ENCODE measurements at places on chromosomes 3 and 15. TPM values are rescaled to one million over a fixed set of nuclear protein-coding genes. Genes with fewer than 3 reads are reported as not detected.
A peak's percentile ranks its signal among the peaks of the same experiment; 100 is the strongest.

STXBP5L gene
- total RNA-seq = 0.26 TPM

DNA sequence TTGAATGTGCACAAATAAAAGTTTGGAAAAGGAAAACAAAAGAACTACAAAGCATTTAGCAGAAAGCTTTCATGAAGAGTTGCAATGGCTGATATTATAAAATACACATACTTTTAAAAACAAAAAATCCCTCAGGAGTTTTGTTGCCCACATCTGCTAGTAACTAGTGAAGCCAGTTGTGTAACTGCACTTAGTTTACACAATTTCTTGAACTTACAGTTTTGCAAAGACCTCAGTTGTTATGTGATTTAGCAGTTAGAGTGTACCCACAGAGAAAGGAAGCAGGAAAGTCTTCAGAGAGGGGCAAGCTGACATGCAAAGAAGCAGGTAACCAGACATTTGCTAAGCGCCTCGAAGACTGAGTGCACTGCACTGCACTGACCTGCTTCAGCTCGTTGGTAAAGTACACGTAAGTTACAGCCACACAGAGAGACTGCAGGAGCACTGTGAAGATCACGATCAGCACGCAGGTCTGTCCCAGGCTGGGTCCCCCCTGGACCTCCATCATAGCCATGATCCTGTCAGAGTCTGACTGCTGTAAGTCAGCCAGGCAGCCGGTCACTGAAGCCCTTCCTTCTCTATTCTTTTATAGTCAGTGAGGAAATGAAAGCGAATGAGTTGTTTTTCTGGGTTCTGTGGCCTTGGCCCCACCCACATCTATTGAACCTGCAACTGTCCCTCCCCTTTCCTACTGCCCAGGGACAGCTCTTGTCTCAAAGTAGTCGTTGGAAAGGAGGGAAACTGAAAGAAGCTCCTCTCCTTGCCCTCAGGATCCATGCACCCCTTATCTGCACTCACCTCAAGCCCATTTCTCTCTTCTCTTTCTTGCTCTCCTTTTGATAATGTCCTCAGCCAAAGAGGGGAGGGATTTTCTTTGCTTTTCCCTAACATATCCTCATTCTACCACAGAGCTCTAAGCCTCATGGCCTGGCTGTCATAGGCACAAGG, at the start of gene TNFSF10:
TSS of gene TNFSF10 (minus strand) at position 560 of the 948 bp plus-strand sequence. CDS start at position 514, 46 bp downstream.
- H3K4me1 ChIP-seq = no peaks in the 10 kb centered on the region
- peak within 1 kb of the TSS; percentile 49 for H3K4me3 ChIP-seq
- H3K27ac ChIP-seq = peak within 1 kb of the TSS; percentile 65
- no peaks in the 10 kb centered on the region for H3K36me3 ChIP-seq

LIPC gene
- total RNA-seq = 0.55 TPM

DNA sequence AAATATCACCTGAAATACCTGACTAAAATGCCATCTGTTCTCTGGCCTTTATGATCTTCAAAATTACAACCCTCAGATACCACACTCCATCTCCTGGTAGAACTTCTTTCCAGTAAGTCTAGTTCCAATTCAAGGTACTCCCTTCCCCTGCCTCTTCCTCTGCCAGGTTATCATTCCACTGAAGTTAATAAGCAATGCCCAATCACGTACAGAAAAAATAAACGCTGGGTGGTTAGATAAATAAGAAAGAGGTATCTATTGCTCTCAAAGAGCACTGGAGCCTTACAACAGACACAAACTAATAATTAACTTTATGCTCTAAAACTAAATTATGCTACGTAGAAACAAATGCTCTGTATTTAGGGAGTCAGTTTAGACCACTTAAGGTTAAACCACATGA, 112.5 kb downstream of the MYO9A start:
- H3K27ac ChIP-seq = no peak overlapping the region
- H3K4me1 ChIP-seq = no peaks in the 10 kb centered on the region
- H3K4me3 ChIP-seq = no peak overlapping the region

DNA sequence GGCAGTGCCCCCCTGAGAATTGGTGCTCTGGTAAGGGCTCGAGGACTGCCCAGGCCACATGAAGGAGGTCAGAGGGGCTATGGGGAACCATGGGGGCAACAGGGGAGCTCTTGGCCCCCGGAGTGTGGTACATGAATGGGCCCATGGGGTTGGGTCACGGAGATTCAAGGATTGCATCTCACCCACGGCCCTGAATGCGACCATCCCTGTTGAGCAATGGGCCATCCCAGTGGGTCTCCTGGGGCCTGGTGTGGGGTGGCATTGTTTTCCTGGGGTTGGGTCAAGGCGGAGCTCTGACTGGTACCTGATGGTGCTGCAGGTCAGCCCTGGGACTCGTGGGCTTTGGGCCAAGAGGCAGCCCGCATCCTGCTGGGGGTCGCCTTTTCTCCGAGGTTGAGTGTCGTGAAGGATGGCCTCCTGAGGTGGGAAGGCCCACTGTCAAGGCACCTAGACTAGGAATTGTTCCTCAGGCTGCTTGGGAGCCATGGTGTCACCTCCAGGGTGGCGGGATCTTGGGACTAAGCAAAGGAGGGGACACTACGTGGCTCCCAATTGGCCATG, 198.3 kb downstream of the UBE3A start:
- H3K27ac ChIP-seq = no peak overlapping the region
- no peak for DNase-seq
- H3K27me3 ChIP-seq = no peaks in the 10 kb centered on the region
- H3K4me3 ChIP-seq = no peak overlapping the region
- H3K4me1 ChIP-seq = no peaks in the 10 kb centered on the region

ATP8B4 gene
- total RNA-seq = 23.1 TPM

B2M gene
- total RNA-seq = 2,080 TPM

DNA sequence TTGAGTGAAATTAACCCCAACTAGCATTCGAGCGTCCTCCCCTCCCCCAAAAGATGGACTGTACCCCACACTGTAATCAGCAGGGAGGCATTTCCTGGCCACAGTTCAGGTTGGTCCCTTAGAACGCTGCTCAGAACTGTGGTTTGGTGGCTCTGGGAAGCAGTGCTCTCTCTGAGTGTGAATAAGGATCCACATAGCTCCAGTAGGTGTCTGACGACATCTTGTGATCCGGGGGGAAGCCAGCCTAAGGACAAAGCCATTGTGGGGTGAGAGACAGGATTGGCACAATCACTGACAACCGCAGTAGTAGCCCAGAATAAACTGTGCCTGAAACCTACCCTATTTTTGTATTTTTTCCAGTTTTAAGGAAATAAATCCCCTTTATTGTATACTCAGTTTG, 125.3 kb downstream of the IGF1R start:
- H3K27ac ChIP-seq = no peak overlapping the region
- no peak for DNase-seq
- peaks cover 15% of the 10 kb centered on the region for H3K4me1 ChIP-seq
- H3K27me3 ChIP-seq = no peaks in the 10 kb centered on the region

CADPS gene
- total RNA-seq = 3.6 TPM

FETUB gene
- not detected for total RNA-seq

EPHA3 gene
- total RNA-seq = 11.7 TPM

DPPA2 gene
- not detected for total RNA-seq

GOLGA6B gene
- total RNA-seq = not detected

HYAL1 gene
- total RNA-seq = 51.2 TPM

TNFSF10 gene
- total RNA-seq = 41.5 TPM

IMPG2 gene
- 0.15 TPM for total RNA-seq

GRCh38 chr3:138389144-138389601, 40.8 kb downstream of the MRAS start:
- no peak for DNase-seq
- H3K27me3 ChIP-seq = no peaks in the 10 kb centered on the region
- peak overlapping the region; percentile 96 for H3K27ac ChIP-seq
- H3K4me1 ChIP-seq = peaks cover 7% of the 10 kb centered on the region

DNA sequence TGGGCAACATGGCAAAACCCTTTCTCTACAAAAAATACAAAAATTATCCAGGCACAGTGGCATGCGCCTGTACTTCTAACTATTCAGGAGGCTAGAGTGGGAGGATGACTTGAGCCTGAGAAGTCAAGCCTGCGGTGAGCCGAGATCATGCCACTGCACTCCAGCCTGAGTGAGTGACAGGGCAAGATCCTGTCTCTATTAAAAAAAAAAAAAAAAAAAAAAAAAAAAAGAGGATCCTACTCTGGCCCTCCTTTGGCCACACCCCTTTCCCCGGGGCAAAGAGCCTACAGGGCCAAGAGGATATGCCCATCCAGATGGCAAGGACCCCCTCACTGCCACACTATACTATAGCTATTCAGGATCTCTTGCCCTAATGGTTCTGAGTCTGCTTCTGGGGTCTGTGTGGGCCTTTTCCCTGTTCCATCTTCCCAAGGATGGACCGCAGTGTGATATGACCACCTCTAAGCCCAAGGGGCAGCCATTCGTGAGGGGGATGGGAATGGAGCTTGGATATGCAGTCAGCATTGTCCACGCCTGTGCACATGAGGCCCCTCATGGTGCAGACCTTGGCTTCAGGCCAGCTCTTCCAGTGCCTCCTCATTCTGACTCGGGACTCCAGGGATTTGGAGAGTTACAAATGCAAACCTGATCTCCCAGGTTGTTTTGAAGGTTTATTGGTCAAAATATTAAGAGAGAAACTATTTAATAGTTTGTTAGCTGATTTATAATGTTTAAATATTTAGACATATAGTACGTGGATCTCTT, 7.3 kb downstream of the TYRO3 start:
- peaks cover 48% of the 10 kb centered on the region for H3K4me1 ChIP-seq
- H3K27me3 ChIP-seq = no peaks in the 10 kb centered on the region
- H3K27ac ChIP-seq = no peak overlapping the region
- peaks cover 15% of the 10 kb centered on the region for H3K36me3 ChIP-seq
- peak; percentile 44 for DNase-seq

GRCh38 chr15:92669432-92669831, 13.9 kb upstream of the FAM174B start:
- peaks cover 72% of the 10 kb centered on the region for H3K4me1 ChIP-seq
- no peaks in the 10 kb centered on the region for H3K36me3 ChIP-seq
- H3K4me3 ChIP-seq = no peak overlapping the region
- no peak overlapping the region for H3K27ac ChIP-seq

DNA sequence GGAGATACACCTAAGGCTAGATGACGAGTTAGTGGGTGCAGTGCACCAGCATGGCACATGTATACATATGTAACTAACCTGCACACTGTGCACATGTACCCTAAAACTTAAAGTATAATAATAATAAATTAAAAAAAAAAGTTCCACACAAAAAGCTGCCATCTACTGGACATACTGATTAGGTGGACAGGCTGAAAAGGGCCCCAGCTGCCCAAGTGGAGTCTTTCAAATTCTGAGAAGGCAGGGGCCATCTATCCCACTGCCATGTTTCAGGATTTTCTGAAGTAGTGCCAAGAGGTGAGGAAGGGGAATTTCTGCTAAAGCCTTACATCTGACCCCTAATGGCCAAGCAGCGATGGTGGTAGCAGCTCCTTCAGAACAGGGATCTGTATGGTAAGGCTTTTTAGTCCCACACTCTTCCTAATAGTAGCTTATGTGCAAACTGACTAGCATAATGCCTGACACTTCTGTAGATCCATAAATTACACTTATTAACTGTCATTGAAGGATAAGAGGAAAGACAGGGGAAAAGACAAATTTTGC, 7.7 kb downstream of the FSTL1 start:
- no peak overlapping the region for H3K4me3 ChIP-seq
- peaks cover 36% of the 10 kb centered on the region for H3K4me1 ChIP-seq
- DNase-seq = no peak
- H3K27me3 ChIP-seq = no peaks in the 10 kb centered on the region
- H3K27ac ChIP-seq = no peak overlapping the region

ROPN1B gene
- 0.67 TPM for total RNA-seq

DNA sequence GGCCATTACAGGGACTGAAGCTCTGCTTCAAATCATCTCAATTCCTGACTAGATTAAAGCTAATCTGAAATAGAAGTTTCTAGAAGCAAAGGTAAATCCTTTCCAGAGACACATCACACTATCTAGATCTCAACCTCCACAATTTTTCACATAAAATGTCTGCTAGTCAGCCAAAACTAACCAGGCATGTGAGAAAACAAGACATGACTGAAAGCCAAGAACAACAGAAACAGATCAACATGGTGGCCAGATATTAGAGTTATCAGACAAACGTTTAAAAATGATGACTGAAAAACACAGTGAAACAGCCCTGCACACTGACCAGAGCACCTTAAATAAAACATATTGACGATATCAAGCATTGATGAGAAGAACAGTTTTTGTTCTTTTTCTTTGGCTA, 59.1 kb downstream of the SUMF1 start:
- no peak overlapping the region for H3K27ac ChIP-seq
- no peak for DNase-seq
- H3K4me1 ChIP-seq = no peaks in the 10 kb centered on the region
- H3K36me3 ChIP-seq = peaks cover 4% of the 10 kb centered on the region

GOLGA6L9 gene
- total RNA-seq = 4.1 TPM

CLDN18 gene
- 316 TPM for total RNA-seq

AMIGO3 gene
- total RNA-seq = 0.25 TPM

- H3K4me1 ChIP-seq = no peaks in the 10 kb centered on the region
- no peaks in the 10 kb centered on the region for H3K27me3 ChIP-seq
- DNase-seq = no peak
- peaks cover 11% of the 10 kb centered on the region for H3K36me3 ChIP-seq
Observed at GRCh38 chr3:52509753-52510328, 14.7 kb downstream of the STAB1 start.

GRCh38 chr3:58236527-58237237, 910 bp upstream of the ABHD6 start:
- no peak overlapping the region for H3K27ac ChIP-seq
- H3K4me1 ChIP-seq = no peaks in the 10 kb centered on the region
- peak; percentile 18 for DNase-seq
- H3K4me3 ChIP-seq = peak overlapping the region; percentile 62

LRRC3B gene
- total RNA-seq = not detected

- no peak overlapping the region for H3K4me3 ChIP-seq
- no peak overlapping the region for H3K27ac ChIP-seq
- DNase-seq = no peak
- no peaks in the 10 kb centered on the region for H3K27me3 ChIP-seq
- no peaks in the 10 kb centered on the region for H3K36me3 ChIP-seq
- H3K4me1 ChIP-seq = no peaks in the 10 kb centered on the region
Observed at GRCh38 chr3:197404030-197404429, 105.6 kb upstream of the DLG1 start.

All from lung (tissue), 17 donors.